ENCODE measurements at places on chromosomes 12 and 14.

DNA sequence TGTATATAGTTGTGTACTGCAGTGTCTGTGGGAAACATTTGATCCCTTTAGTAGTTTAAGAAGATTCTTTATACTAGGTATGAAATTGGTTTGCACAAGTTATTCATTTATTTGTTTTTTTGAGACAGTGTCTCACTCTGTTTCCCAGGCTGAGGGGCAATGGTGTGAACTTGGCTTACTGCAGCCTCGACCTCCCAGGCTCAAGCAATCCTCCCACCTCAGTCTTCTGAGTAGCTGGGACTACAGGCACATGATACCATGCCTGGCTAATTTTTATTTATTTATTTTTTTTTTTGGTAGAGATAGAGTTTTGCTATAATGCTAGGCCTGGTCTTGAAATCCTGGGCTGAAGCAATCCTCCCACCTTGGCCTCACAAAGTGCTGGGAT lies 209.4 kb downstream of the RASSF9 start:
- no peak for DNase-seq

- DNase-seq = no peak
Measured at GRCh38 chr14:38743966-38744584, 359.0 kb downstream of the SEC23A start.

DNA sequence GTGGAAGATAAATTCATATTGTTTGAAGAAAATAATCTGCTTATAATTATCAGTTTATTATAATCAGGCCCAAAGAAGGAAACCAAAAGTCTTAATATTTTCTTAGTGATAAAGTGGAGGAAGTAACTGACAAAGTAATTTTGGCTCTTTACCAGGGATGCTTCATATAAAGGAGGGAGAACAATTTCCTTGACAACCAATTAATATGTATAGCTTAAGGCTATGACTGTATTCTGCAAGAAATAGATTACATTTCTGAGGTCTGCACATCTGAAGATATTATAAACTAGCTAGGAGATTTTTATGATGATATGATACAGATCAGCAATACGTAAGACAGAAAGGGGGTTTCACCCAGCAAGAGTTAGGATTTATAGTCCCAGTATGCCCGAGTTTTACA lies 90.8 kb downstream of the BICD1 start:
- DNase-seq = no peak

GRCh38 chr12:110354172-110354780 lies 49.2 kb downstream of the ANAPC7 start:
- DNase-seq = no peak

GRCh38 chr14:96136371-96137005 lies 68.2 kb upstream of the BDKRB2 start:
- DNase-seq = no peak

DNA sequence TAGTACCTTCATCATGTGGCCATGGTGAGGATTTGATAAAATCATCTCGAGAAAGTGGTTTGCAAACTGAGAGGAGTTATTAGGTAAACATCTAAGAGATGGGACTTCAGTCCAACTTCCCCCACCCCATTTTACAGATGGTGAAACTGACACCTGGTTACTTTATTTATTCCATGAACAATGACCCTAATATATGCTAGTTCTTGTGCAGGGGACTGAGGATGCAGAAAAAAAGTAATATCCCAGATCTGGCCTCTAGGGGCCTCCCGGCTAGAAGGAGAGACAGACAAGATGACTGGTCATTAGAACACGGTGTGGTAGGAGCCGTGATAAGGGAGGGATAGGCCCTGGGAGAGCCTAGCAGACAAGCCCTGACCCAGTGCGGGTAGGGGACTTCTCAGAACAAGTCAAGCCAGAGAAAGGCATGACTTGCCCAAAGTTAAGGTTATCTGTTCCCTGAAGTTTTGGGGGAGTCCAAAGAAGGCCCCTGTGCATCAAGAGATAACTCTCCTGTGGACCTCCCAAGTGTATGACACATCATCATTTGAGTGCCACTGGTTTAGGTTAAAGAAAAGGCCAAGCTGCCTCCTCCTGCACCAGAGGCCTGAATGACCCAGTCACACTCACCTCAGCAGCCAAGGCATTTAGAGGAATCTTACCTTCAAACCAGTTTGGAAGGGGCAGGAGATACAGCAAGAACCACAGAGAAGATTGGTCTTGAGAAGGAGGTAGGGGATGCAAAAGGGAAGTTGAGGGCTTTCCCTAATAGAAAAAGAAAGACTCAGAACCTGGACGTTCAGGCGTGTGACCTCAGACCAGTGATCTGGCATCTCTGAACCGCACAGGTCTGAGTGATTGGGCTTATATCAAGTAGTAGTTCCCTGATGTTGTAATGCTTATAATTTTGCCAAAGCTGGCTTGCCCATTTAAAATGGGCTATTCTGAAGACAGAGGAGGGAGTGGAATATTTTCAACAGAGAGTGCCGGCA lies 1.6 kb downstream of the CMKLR1 start:
- no peak for DNase-seq

- DNase-seq = no peak
Measured at GRCh38 chr12:66598079-66598478, 80.8 kb downstream of the GRIP1 start.

GRCh38 chr14:20195911-20196310 lies 5.2 kb downstream of the OR11G2 start:
- DNase-seq = no peak

DNA sequence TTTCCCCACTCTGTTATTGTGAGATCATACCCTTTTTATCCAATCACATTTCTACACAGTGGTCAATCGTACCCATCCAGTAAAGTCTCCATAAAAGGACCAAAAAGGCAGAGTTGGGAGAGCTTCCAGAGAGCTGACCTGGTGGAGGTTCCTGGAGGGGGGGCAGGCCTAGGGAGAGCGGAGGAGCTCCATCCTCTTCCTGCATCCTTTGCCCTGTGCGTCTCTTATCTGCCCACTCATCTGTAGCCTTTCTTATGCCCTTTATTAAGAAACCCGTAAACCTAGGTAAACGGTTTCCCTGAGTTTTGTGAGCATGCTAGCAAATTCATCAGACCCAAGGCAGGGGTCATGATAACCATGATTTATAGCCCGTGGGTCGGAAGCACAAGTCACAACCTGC lies 26.2 kb downstream of the EVL start:
- no peak for DNase-seq

- no peak for DNase-seq
Measured at GRCh38 chr14:47715330-47715729, 39.9 kb upstream of the MDGA2 start.

GRCh38 chr14:93064411-93065271 lies 51.1 kb downstream of the ITPK1 start:
- no peak for DNase-seq

GRCh38 chr14:88424573-88424972 lies 39.1 kb downstream of the SPATA7 start:
- no peak for DNase-seq

DNA sequence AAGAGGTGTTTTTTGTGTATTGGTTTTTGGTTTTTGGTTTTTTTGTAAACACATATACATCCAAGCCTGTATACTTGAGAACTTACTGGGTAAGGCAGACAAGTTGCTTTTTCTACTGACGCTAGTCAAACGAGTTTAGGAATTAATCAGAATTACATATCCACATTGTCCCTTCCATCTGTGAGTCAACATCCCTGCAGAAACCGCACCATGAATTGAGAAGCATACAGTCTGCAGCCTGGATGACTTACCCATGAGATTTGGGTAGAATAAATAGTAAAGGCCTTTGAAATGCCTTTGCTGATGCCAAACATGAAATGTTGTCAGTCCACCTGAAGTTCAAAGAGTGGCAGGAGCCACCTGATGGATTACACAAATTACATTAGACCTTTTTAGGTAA lies 21.4 kb upstream of the C12orf42 start:
- no peak for DNase-seq

GRCh38 chr12:121861636-121862254 lies 3.1 kb upstream of the HPD start:
- no peak for DNase-seq

DNA sequence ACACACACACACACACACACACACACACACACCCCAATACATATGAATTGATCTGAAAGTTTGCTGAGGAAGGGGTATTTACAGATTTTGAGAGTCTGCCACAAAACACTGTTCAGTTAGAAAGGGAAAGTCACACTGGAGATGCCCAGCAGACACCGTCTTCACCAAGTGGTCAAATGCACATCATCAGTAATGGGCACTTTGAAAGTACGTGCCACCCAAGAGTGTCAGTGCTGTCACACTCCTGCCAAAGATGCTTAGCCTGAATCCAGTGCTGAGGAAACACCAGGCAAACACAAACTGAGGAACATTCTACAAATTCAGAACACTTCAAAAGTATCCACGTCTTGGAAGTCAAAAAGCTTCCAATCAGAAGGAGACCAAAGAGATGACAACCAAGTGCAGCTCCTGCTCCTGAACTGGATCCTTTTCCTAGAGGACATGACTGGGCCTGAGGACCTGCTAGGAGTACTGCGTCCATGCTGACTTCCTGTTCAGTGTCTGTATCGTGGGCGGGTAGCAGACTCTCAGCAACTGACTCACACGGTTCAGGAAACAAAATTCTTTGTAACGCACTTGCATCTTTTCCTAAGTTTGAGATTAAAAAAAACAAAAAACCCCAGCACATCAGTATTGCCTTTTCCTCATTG lies 18.6 kb downstream of the PSMC1 start:
- DNase-seq = peak; percentile 38

DNA sequence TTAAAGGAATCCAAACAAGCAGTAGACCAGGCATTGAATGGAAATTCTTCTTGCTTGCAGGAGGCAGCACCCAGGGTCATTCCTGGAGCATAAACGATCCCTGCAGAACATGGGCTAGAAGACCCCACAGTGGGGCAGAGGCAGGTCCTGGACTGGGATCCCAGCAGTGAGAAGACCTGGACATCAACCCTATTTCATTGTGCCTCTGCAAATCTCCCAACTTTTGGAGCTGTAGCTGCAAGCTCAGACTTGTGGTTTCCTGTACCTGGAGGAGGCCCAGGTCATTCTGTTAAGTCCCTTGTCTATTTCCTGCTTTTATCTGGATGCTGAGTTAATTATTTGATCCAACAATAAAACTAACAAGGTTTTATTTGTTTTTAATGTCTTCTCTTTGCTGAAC lies 61.7 kb downstream of the CALM1 start:
- no peak for DNase-seq

DNA sequence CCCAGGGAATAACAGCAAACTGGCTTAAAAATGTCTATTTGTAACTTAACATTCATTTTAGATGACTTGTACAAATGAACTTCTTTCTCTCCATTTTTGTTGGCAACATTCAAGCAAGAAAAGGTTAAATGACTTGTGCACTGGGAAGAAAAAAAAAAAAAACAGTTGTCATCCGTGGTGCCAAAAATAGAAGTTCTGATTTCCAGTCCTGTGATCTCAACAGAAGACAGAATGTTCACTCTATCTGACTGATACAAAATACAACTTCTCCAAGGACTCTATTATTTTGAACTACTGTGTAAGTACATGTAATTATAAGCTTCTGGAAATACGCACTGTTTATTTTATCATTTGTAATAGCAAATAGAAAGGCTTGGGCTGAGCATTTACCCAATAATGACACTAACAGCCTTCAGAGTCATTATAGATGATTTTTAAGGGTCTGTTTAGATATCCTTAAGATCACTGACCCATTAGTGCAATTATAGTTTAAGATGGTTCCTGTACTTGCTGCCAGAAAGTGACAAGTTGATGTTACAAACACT lies 59.9 kb downstream of the LIN7A start:
- DNase-seq = no peak

- no peak for DNase-seq
Measured at GRCh38 chr12:119802472-119802871, 74.6 kb downstream of the CIT start.

DNA sequence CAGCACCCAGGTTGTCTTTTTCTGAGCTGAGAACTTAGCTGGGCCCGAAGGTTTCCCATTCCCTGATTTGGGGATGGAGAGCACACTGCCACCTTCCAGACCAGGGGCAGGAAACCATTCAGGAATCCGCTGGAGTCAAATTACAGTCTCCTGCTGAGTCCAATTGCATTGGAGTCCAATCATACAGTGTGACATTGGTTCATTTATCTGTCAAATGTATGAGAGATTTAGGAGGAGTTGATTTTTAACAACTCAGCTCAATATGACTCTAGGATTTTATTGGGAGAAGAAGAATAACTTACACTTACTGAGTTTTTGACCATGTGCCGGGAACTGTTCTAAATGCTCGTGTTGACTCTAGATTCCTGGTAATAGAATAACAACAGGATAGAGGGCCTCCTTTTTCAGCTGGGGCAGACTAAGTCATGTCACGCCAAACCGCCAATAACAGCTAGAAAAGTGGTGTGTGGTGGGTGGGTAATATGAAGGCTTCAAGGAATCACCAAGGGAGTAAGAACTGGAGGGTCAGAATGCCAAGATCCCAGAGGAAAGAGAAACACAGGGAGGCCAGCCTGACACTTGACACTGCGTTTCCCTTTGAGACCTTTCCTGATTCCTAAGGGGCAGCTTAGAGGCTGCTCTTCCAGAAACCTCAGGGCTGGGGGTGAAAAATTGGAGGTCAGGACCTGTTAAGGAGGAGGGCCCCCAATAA lies 11.5 kb downstream of the SYNDIG1L start:
- no peak for DNase-seq

GRCh38 chr12:62933602-62934238 lies 1.2 kb downstream of the PPM1H start:
- DNase-seq = no peak

DNA sequence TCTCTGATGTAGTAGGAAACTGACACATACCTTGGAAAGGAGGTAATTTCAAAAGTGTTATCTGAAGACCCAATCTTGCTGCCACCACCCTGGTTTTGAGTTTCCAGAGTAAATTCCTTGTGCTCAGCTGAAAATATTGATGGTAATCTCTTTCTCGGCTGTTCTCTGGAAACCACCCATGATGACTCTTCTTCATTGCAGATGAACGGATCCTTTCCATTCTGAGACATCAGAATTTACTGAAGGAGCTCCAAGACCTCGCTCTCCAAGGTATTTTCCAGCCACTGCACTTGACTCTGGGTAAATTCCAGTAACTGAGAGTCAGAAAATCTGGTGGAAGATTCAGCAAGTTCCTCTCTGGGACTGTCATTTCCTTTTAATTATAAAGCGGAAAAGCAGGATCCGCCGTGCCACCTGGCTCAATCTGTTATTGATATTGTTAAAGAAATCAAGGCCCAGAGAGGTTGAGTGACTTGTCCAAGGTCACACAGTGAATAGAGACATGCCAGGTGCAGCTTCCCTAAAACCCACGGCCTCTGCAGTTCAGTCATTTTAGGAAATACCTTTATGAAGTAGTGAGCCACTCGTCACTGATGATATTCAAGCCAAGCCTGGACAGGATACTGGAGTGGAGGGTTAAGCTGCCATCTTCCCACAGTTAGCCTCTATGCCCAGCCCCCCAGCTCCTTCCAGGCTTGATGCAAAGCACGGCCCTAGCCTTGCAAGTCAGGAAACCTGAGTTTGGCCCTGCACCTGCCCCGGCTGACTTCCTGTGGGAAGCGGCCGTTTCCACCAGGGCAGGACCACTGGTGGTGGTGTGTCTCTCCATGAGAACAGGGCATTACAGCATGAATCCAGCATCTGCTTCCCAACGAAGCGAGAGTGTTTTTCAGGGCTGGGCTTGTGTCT lies 4.7 kb downstream of the CHGA start:
- no peak for DNase-seq

- DNase-seq = no peak
Measured at GRCh38 chr12:132618683-132619043, at the start of gene P2RX2. TSS of gene P2RX2 (plus strand) at chr12:132618776. CDS start at chr12:132618817, 41 bp downstream.

Data from T-helper 2 cell (primary cell).